Foreskin fibroblast (primary cell): ENCODE measurements at places on chromosomes 5 and 9.

GRCh38 chr5:6774721-6775204 lies 61.5 kb downstream of the TENT4A start:
- no peak for DNase-seq

DNA sequence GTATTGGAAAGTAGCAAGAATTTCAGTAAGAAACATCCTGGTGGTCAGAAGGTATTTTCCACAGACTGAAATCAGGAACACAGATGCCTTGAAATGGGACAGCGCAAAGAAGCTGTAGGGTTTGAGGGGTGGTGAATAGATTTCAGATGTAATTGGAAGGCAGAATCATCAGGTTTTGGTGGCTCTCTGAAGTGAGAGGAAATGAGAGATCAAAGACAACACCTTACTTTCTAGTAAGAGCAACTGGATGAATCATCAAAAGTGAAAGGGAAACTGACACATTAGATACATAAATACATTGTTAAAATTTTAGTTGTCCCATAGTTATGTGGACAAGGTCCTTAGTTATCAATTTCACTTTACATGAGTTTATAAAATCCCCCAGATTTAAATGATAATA lies 188.2 kb upstream of the SLC27A6 start:
- DNase-seq: no peak

GRCh38 chr9:72592502-72593403 lies 71.3 kb downstream of the TMC1 start:
- no peak for DNase-seq

GRCh38 chr9:37908698-37909186 lies 4.8 kb upstream of the SLC25A51 start:
- peak; percentile 64 for DNase-seq

DNA sequence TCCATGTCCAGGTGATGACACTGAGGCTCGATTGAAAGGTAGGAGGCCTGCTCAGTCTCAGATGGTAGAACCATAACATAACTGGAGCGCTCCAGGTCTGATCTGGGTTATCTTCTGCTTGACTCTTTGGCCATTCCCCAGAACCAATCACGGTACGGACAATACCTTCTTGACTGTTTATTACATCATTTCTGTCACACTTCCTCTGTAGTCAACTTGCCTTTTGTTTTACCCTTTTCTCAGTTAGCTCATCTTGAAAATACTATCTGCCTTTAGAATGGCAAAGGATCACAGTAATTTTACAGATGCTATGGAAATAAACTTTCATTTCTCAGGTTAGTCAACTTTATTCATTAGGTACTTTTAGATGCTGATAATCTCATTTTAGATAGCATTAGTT lies 22.4 kb downstream of the GLRA1 start:
- no peak for DNase-seq

DNA sequence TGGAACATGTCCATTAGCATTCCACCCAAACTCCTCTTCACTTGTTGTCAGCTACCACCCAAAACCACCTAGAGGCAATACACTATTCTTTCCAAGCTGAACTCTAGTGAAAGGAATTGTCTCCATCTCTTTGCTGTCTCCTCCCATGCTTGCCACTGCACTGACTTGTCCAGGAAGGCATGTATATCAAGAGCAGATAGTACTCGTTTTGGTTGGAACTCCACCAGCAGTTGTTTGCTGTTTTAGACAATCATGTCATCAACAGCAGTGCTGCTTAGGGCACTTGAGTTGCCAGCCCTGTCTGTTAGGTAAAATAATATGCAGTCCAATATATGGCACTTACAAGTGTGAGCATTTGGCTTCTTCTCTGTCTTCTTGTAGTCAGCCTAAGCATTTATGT lies 80.0 kb upstream of the SAP30L start:
- peak; percentile 37 for DNase-seq

GRCh38 chr5:76514292-76514691 lies 108.9 kb downstream of the F2RL2 start:
- DNase-seq: no peak

GRCh38 chr5:145236127-145236526 lies 599.0 kb downstream of the PRELID2 start:
- DNase-seq: peak; percentile 33

GRCh38 chr5:132483661-132484390 lies 6.7 kb downstream of the IRF1 start:
- no peak for DNase-seq

DNA sequence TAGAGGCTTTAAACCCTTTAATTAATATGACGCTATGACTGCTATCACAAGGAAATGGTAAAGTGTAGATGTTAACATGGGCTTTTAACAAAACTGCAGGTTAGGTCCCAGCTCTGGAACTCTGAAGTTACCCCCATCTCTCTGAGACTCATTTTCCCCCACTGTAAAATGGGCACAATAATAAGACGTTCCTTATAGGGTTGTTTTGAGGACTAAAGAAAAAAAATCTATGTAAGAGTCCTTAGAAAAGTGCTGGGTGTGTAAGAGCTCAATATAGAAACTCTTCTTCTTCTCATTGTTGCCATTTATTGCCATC lies 45.8 kb upstream of the STK32A start:
- DNase-seq: no peak
